ENCODE measurements at places on chromosomes 7 and 10.

DNA sequence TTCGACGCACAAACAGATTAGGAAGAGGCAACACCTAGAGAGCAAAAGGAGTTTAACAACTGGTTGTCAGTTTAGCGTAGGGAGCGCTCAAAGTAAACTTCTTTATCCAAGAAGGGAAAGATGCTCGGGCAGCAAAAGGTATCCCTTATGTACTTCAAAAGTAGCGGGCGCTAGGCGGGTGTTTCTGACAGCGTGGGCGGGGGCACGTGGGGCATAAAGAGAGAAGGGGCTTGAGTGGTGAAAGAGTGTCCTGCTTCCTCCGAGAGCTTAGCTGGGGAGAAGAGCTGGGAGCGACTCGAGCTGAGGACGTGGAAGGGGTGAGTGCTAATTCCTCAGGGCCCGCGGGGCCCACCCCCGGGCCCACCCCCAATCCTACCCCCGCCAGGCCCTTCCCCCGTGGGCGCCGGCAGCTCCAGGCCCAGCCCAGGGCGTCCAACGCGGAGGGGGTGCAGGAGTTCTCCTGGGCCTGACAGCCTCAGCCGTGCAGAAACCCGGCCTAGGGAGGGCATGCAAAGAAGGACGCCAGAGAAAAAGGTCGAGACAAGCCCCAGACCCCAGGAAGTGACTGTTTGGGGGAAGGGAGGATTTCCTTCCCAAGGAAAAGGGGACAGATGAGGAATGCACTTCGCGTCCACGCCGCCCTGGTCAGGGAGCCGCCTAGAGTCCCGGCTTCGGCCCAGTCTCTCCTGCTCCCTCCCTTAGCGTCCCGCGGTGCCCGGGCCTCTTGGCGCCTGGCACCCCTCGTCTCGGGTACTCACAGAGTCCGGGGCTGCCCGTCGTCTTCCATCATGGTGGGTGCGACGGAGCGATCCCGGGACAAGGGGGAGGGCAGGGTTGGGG, 868 bp downstream of the TIAL1 start:
- no peak for DNase-seq

DNA sequence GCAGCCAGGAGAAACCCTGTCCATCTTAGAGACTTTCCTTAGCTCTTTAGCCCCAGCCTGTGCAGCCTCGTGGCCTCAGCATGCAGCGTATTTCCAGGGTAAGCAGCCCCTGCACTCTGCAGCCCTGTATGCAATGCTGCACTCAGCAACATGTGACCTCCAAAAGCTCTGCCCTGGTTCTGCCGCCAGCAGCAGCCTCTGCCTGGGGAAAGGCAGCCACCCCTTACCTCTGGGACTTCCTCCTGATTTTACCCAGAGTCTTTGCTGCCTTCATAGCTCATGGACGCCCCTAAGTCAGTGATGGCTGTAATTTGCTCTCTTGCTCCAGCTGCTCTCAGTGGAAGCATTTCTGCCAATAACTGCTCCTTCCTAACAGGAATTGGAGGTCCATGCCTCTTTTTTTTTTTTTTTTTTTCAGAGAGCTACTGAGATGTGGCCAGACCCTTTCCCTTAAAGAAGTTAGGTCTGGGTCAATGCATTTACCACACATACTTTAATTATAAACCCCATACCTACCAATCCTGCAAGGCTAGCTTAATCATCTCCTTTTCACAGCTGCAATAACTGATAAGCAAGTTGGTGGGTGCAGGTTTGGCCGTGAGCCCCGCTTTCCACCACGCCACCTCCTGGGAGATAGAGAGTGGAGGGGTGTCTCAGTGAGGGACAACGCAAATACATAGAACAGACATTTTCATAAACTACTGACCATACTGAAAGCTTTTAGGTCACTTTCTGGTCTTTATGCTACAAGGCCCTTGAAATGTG, 71.7 kb downstream of the RAMP3 start:
- no peak for DNase-seq

GRCh38 chr7:92988051-92988450, 129.7 kb downstream of the SAMD9 start:
- no peak for DNase-seq

- no peak for DNase-seq
These were observed 387.1 kb downstream of the INHBA start for GRCh38 chr7:41315764-41316163.

DNA sequence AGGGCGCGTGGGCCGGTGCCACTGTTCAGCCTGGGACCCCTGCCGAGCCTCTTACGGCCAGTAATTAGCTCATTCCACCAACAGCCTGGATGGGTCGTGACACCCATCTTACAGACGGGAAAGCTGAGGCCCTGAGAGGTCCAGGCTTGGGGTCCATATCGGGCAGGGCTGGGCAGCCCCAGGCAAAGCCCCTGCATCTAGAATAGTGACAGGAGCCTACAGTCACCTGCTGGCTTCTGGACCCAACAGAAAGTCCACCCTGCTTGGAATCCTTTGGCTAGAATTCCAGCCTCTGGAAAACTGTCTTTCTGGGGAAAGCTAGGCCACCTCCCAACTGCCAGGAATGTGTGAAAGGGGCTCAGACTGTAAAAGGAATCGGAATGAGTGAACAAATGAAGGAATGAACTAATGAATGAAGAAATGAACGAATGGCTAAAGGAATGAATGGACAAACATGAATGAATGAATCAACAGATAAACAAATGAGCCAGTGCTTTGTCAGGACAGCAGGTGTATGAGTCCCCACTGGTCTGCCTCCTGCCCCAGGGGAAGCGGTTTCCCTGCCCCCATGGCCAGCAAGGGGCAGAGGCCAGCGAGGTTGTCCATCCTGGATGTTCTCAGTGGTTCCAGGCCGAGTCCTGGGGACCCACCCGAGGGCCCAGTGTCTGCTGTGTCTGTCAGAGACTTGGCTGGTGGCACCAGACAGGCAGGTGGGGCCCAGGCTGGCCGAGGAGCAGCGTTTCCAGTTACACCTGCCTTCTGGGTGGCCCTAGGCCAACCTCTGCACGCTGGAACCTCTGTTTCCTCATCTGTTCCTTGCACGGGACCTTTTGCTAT, 24.1 kb upstream of the PDGFA start:
- no peak for DNase-seq

GRCh38 chr7:67896721-67897120, 900.1 kb downstream of the TYW1 start:
- no peak for DNase-seq

DNA sequence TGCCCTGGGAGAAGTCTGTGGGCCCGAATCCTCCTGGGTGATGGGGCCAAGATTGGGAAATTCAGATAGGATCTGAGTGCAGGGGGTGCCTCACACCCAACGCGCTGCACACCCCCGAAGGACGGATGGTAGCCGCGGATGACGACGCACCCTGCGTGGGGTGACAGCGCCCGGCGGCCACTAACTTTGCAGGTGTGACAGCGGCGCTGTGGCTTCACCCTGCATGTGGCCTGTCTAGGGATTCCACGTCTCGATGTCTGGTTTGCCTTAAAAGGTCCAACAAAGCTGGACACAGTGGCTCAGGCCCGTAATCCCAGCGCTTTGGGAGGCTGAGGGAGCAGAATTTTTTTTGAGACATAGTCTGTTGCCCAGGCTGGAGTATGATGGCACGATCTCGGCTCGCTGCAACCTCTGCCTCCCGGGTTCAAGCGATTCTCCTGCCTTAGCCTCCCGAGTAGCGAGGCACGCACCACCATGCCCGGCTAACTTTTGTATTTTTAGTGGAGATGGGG, 18.6 kb downstream of the ADAP1 start:
- no peak for DNase-seq

DNA sequence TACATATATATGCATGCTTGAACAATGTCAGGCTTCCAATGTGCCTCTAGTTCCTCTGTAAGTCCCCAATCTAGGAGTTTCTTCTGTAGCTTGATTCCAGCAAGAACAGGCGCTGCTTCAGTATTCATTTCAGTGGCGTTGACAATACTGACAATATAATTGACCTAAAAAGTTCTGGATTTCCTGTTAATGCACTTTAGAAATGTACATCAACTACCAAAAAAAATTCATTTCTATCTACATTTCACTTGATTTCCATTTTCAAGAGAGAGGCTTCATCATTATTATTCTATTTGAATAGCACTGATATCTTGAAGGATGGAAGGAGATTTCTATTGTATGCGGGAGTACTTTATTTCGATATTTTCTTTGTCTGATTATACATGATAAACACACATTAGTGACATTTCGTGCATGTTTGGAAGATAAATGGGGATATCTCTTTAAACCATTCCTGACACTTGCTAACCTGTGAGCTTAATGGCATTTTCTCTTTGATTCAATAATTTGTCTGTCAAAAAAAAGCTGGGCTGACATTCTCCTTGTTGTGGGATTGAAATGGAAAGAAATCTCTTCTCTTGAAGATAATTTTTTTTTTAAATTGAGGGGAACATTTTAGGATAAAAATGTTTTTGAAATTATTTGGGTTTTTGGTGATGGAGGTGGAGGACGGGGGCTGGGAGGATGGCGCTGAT, 568.2 kb downstream of the LRMDA start:
- DNase-seq = no peak

GRCh38 chr7:158576050-158576762, 11.4 kb downstream of the PTPRN2 start:
- no peak for DNase-seq

DNA sequence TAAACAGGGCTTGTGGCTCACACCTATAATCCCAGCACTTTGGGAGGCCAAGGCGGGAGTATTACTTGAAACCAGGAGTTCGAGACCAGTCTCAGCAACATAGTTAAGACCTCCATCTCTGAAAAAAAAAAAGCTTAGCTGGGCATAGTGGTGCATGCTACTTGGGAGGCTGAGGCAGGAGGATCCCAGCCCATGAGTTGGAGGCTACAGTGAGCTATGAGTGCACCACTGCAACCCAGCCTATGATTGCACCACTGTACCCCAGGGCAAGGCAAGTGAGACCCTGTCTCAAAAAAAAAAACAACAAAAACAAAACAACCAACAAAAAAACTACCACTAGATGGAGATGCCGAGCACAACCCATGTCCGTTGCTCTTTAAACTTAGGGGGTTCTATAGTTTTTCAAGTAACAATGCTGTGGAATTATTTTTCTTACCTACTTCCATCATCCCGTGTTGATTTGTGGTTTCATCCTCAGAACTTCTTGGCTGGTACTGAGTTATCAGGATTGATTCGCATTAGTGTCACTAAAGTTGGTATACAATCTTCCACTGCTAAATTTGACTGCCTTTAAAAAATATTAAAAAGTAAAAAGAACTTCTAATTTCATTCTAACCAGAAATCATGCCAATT, 12.2 kb upstream of the REPIN1 start:
- no peak for DNase-seq

DNA sequence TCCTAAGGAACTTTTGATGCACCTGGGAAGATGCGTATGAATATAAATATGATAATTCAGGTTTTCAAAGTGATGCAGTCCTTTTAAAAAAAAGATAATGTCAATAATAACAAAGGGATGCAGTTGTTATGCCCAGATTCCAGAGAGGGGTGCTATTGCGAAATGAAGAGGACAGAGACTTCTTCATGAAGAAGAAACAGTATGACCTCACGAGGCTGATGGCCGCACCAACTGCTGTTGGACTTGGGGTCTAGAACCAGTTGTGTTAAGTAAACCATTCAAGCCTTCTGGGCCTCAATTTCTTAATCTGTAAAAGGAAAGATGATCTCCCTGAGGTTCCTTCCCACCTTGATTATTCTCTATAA, 55.1 kb downstream of the LYZL2 start:
- DNase-seq = no peak

GRCh38 chr7:111866787-111867186, 304.5 kb upstream of the IMMP2L start:
- DNase-seq = no peak

DNA sequence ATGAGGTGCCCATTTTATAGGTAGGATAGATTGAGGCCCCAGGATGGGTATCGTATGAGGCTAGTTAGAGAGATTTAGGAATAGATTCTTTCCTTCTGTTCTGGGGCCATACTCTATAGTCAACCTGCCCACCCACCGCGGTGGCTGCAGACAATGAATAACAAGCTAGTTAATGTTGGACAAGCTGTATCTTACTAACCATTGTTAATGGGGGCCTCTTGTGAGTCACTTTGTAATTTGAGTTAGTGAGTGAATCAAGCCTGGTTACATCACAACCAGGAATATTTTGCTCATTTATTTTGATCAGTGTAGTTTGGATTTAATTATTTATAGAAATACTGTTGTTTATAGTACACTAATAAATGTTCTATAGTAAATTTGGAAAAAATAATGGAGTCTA, 7.3 kb downstream of the SORCS3 start:
- DNase-seq = no peak

DNA sequence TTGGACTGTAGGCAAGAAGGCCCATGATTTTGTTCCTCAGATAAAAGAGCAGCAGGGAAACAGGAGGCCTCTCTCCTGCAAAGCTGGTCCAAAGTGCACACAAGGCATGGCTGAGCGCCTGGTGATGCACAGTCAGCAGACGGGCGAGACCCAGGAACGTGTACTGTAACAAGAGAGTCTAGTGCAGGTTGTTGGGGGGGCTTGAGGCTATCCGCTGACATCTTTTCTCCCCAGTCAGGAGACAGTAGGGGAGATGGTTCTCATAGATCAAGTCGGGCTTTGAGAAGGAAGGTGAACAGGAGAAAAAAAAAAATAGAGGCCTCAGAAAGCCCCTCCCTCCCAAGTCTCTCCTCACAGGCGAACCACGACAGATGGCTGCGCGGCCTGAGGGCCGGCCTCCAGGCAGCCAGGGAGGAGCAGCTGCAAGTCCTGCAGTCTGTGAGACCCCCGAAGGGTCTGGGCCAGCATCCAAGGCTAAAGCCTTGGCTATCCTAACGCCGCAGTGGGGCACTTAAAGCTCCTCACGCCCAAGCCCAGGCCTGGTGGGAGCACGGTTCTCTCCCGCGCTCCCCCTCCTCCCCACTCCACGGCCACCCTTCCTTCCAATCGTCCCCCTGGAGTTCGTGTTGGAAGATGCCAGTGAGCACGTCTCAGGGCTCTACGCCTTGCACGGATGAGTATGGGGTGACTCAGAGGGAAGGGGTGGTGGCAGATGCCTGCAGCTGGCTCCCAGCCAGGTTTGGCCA, 68.3 kb downstream of the PRKAG2 start:
- DNase-seq = no peak

DNA sequence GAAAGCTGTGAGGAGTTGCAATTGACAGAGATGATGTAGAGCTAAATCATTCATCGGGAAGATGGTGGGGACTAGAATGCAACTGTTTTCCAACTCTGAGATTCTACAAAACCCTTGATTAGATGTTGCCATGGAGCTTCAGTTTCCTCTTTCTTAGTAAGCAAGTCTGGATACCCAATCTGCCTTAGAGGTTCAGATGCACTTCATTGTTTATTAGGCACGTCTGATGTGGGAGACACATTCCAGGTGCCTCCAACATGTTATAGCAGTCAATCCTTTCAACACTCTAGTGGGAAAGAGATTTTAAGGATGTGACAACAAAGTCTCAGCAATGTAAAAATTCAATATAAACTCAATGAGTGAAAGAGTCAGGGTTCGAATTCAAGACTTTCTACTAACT, 291.3 kb upstream of the PHYHIPL start:
- no peak for DNase-seq

DNA sequence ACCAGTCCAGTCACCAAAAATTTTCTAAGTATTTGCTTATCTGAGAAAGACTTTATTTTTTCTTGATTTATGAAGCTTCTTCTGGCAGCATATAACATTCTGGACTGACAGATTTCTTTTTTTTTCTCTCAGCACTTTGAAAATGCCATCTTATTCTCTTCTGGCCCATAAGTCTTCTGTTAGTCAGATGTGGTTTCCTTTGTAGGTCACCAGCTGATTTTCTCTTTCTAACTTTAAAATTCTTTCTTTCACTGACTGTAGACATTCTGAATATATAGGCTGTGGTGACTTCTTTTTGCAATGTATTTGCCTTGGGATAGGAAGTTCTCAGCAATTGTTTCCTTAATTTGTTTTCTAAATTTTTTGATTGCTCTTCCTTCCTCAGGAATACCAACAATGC, 172.5 kb downstream of the CCDC7 start:
- DNase-seq = no peak

- no peak for DNase-seq
These were observed 120.3 kb upstream of the CACUL1 start for GRCh38 chr10:118875087-118875486.

Data from NCI-H187 (cell line).